Effector memory CD4-positive, alpha-beta T cell (primary cell): ENCODE measurements at places on chromosomes 16 and 17.

GRCh38 chr17:12765548-12765947 lies 23.8 kb upstream of the ARHGAP44 start:
- no peak for DNase-seq

GRCh38 chr17:16439303-16439791 lies 24.0 kb downstream of the TRPV2 start:
- DNase-seq = no peak

DNA sequence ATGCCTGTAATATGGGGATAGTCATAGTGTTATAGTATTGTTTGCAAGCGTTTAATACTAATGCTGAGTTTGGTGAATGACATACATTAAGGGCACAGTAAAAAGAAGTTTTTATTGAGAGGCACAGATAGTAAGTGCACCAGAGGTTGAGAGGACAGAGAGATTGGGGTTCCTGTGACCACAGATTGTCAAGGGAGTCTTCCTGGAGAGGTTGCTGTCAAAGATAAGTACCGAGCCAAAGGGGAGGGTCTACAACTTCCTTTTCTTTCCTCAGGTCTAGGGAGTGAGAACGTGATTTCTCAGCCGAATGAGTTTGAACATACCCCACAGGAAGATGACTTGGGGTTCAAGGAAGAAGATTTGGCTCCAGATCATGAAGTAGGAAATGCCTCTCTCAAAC lies 1.8 kb downstream of the ZNF48 start:
- no peak for DNase-seq

DNA sequence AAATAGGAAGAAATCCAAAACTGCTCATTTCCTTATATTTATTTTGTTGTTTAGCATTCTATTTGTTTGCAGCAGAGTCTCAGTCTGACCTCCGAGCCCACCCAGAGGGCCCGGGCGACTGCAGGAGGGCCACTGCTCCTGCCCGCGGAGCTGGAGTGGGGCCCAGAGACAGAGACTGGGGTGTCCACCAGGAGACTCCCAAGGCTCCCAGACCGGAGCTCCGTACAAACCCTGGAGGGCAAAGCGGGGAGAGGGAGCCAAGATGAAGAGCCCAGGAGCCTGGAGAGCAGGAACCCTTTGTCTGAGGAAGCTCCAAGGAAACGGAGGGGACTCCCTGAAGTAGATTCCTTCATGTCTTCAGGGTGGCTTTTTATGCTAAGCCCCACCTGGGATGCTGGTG lies 57.9 kb downstream of the AXIN2 start:
- no peak for DNase-seq

- no peak for DNase-seq
Measured at GRCh38 chr16:27767971-27768591, 218.1 kb downstream of the KATNIP start.

- DNase-seq = no peak
Measured at GRCh38 chr16:8589900-8590688, at the start of gene TMEM114. Gene TMEM114, minus strand, starts transcription at chr16:8590511. Its CDS starts 673 bp downstream, at chr16:8589838.

- DNase-seq = no peak
Measured at GRCh38 chr16:4733747-4734062, 366 bp downstream of the ANKS3 start.

DNA sequence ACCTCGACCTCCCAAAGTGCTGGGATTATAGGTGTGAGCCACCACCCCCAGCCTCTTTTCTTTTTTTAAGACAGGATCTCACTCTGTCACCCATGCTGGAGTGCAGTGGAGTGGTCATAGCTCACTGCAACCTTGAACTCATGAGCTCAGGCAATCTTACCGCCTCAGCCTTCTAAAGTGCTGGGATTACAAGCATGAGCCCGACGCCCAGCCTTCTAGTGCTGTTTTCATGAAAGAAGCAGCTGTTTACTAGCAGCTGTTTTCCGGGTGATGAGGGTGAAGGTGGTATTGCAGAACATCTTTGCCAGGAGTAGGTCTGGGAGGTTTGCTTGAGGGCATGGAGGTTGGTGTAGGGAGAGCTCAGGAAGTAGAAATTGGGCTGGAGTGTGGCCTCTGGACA lies 2.0 kb downstream of the ADCY7 start:
- no peak for DNase-seq
